ENCODE measurements at places on chromosomes 12 and 14.

- DNase-seq: peak; percentile 67
These were observed 60.8 kb downstream of the SAMD4A start for GRCh38 chr14:54627540-54628363.

DNA sequence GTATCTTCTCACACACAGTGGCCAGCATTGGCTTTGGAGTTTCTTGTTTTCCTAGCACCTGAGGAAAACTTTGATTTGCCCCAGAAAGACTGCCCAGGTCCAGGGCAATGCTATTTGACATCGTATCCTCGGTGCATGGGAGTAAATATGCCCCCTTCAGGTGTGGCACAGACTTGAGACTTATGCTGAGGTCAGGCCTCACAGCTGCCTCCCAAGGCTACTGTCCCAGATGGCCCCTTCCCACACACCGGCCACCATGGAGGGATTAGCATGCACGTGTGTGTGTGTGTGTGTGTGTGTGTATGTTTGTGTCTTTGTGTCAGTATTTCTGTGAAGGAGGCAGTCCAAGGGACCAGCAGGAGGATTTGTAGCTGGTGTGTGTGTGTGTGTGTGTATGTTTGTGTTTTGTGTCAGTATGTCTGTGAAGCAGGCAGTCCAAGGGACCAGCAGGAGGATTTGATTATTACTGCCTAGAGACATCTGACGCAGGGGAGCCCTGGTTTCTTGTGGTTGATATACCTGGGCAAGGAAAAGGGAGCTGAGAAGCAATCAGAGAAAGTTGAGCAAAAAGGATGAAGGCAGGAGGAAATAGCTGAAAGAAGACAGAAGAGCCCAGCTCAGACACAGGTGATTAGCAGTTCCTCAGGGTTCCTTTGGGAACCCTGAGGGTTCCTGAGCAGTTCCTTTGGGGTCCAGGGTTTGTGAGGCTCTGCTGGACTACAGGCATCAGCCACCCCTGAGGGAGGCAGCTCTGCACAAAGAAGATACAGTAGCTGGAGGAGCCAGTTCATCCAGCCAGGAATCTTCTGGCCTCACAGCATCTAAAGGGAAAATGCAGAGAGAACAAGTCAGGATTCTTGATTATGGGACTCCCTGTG is 42.2 kb downstream of the COX16 start:
- DNase-seq: no peak

DNA sequence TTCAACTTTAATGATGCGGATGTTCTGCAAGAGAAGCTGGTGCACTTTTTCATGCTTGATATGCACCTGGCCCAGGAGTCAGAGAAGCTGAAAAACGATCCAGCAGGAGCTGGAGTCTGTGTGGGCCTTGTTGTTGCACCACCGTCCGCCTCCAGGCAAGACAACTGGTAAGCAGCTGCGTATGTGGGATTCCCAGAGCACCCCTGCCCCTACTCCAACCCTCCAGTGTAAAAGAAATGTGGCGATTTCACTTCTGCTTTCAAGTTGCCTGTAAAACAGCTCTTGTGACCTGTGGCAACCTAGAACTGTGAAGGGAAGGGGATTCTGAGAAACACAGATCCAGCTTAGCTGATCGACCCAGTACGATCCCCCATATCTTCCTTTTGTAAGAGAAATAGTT is 154.1 kb upstream of the PELI2 start:
- DNase-seq: no peak

DNA sequence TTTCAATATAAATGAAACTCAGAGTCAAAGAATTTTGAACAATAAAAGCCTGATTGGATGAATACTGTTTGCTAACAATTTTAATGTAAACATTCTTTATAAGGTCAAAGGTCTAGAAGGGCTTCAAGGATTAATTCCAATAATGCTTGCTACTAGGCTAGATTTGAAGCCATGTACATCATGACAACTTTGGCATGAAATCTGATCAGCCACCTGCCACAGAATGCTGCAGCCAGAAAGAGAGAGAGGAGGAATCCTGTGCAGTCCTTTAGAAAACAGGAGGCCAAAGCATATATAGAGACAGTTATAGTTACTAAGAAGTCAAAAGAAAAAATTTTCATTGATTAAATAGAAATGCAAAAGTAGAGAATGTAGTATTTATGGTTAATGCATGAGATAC is 47.1 kb downstream of the ABCD2 start:
- no peak for DNase-seq

DNA sequence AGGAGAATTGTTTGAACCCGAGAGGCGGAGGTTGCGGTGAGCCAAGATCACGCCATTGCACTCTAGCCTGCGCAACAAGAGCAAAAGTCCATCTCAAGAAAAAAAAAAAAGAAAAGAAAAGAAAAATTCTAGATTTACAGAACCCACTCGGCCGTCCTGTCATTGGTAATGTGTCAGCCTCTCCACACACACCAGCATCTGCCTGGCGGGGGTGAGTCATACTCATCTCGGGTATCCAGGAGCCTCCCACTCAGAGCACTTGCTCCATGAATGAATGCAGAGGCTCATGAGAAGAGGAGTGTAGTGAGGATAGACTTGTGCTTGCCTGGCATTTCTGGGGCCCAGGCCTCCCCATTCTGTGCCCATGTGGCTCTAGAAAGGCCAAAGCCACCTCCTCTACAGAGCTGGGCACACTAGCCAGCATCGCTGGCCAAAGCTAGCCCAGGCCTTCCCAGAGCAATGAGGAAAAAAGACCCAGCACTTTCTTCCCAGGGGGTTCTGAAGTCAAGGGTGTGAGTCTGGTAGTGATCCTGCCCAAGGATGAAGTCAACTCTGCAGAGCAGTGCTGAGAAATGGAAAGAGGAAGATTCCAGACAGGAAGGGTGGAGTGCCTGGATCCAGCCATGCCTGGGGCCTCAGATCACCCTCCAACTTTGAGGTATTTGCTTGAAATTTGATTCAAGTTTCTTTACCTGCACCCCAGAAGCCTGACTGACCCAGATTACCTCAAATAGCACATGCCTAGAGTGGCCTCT is 31.2 kb upstream of the KLC1 start:
- peak; percentile 26 for DNase-seq

DNA sequence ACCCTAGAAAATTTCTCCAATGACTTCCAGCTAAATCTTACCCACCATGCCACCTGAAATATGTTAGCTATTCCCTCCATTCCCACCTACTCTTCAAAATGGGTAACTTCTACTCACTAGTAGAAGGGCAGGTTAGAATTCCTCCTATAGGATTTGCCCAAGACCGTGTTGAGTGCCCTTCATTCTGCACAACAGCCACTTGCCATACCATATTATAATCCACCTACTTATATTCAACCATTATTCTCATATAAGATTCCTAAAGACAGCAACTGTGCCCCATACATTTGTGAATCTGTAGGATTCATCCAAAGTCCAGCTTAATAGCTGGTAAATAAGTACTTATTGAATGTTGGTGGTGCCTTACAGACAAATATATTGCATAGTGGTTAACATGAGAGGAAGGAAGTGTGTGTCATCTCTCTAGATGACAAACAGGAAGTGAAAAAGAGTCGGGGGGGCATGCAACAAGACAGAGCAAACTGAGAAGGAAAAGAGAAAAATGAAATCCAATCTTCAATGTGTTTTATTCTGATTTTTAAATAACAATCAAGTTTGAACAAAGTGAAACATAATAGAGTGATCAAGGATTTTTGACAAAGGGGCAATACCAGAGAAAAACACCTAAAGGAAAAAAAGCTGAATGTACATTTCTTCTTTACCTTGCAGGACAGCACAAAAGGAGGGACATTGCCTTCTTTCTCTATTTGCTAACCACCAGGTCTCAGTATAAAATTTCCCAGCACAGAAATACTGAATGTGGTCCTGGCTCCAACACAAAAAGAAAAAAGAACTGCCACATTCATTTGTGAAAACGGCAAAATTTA is 389.3 kb upstream of the USP15 start:
- DNase-seq: peak; percentile 64

GRCh38 chr12:31105668-31106067 is 32.0 kb downstream of the DDX11 start:
- no peak for DNase-seq

GRCh38 chr14:89298056-89298834 is 118.8 kb downstream of the FOXN3 start:
- no peak for DNase-seq

DNA sequence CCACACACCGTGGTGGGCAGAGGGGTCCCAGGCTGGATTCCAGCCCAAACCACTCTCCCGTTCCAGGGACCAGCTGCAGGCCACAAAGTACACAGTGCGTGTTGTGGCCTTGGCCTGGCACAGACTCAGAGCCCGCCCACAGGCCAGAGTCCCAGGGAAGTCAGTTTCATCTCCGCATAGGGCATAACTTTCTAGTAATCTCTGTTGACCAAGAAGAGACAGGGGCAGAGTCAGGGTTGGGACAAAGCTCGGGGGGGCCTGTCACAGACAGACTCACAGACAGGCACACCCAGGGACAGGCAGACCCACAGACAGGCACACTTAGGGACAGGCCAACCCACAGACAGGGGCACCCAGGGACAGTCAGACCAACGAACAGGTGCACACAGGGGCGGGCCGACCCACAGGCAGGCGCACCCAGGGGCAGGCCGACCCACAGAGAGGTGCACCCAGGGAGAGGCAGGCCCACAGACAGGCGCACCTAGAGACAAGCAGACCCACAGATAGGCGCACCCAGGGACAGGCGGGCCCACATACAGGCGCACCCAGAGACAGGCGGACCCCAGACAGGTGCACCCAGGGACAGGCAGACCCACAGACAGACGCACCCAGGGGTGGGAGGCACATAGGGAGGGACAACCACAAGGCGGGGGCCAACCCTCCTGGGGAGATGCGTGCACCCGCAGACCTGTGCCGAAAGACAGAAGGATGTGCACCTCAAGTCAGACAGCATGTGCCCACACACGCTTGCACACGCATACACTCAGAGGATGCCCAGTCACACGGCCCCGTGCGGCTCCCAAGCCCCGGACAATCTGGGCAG is 323.3 kb upstream of the RTL1 start:
- DNase-seq: no peak

DNA sequence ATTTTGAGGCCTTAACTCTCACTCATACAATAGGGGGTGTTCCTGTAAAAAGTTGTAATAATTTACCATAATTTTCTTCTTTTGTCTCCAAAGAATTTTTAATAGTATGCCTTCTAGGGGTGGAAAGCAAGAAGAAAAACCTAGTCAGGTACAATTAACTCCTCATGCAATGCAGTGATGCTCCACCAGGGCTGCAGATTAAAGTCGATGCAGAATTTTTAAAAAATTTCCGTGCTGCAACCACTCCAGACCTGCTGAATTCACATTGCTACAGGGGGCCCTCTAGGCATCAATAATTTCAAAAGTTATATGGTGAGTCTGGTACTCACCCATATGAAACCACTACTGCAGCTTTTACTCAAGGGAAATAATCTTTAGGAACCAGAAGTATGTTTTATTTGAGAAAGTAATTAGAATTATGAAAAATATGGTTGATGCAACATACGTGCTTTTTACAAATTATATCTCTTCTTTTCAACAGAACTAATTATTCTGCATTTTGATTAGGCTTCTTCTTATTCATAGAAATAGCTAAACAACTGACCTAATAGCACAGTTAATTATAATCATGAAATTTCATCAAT is 353.2 kb downstream of the BCAT1 start:
- no peak for DNase-seq

DNA sequence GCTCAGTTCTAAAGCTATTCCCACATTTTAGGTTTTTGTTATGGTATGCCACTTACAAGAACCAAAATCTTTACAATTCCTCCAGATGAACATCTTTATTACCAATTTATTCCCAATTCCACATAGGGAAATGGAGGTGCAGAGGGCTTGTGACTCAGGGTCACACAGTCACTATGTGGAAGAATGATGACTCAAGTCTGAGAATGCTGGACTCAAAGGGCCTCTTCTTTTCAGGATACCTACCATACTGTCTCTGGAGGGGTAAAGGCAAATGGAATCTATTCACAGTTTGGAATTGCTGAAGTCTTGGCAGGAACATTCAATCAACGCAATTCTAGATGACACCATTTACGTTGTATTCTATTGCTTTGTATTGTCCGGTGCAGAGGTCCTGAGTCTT is 48.2 kb upstream of the MANSC4 start:
- DNase-seq: peak; percentile 45

DNA sequence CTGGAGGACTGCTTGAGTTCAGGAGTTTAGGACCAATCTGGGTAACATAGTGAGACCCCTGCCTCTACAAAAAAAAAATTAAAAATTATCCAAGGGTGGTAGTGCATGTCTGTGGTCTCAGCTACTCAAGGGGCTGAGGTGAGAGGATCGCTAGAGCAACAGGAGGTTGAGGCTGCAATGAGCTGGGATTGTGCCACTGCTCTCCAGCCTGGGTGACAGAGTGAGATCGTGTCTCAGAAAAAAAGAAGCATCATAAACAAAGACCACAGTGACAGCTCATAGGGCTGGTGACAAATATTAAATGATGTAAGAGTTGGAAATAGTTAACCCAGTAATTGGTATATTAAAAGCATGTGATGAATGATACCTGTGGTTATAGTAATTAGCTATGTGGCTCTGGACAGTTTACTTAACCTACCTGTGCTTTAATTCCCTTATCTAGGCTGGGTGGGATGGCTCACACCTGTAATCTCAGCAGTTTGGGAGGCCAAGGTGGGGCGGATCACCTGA is 68.0 kb downstream of the GSC start:
- DNase-seq: no peak

DNA sequence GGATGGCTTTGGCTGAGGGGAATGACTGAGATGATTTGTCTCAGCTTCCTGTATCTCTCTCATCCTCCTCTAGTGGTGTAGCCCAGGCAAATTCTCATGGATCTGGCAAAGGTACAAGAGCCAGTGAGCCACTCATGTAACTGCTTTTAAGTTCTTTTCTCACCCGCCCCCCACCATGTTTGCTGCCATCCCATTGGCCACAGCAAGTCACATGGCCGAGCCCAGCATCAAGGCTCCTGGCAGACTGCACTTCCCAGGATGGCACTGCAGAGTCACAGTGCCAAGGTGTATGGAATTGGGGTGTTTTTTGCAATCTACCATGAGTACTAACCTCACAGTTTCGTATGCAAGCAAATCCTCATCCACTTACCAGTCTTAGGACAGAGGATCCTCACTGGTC is 50.9 kb downstream of the CHST11 start:
- no peak for DNase-seq

DNA sequence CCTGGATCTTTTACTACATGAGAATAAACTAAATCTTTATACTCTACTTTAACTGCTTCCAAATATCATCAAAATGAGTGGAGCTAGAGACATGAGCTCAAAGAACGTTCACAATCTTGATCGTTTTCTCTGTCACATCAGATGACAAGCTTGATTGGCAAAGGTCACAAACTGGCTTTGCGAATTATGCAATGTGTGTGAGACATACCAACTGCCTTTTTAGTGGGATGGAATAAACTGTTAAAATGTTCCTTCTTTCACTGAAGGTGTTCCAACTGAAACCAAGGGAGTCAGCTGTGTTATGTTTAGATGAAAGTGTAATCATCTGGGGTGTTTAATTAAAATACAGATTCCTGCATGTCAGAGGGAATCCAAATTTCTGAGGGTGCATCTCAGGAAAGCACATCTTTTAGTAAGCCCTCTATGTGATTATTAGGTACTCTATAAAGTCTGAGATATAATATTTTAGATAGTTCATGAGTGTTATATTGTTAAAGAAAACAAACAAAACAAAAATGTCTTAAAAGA is 21.9 kb downstream of the KITLG start:
- no peak for DNase-seq

DNA sequence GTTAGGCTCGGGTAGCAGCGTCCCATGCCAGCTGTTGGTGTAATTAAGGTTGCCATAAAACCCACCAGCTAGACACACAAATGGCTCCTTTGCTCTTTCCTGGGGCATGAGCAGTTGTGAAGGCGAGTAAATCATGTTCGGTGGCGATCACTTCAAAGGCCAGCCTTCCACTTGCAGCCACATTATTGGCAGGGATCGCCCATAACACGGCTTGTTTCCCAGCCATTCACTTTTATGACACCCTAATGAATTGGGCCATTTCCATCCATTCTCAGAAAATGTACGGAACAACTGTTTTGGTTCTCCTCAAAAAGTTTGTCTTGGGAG is 63.4 kb downstream of the BEGAIN start:
- DNase-seq: no peak

All from kidney capillary endothelial cell (primary cell).